Stimulated activated CD8-positive, alpha-beta memory T cell treated with anti-CD3 and anti-CD28 coated beads, Interleukin-15, amount 100 ng/mL, for 4 hours (primary cell): ENCODE measurements at places on chromosomes 5 and 9.

GRCh38 chr5:156170351-156170961 lies 156.5 kb upstream of the SGCD start:
- no peak for DNase-seq

- no peak for DNase-seq
Measured at GRCh38 chr5:94908889-94909480, 290.5 kb downstream of the SLF1 start.

DNA sequence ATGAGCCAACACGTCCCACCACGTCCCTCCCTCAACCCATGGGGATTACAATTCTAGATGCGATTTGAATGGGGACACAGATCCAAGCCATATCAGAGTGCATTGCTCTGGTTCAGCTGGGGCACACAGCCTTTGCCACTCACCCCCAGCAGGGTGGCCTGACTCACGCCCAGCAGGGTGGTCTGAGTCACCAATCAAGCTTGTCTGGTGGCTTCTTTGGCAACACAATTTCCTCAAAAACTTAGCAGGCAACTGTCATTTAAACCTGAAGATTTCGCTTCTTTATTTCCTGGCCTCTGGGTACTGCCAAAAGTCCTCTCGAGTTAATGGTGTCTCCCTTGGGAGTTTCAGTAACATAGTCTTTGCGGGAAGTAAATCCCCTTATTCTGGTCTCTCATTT lies 16.3 kb upstream of the SEMA5A start:
- no peak for DNase-seq

DNA sequence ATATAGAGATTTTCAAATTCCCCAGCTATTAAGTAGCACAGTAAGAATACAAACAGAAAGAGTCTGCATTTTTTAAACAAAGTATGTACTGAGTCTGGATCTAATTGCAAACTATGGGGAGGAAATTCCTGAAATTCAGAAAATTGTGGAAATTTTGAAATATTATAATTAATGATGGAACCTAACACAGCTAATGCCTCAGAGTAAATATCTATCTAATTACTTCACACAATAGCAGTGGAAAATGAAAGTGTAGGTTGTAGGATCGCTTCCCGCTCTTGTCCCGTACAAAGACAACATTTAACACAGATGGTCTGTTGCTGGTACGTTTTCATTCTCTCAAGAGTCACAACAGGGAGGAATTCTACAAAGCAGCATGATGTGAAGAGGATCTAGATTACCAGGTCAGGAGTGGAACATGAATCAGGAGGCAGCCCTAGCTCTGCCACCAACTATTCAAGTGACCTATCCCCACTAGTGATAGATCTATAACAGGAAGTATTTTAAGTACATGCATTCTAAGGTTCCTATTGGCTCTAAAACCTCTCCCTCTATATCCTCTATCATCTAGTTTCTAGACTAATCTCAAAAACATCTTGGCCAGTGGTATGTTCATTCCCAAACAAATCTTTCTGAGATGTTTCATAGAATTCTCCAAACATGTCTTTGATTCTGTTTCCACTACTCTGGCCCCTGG lies 58.9 kb upstream of the GRAMD2B start:
- DNase-seq = no peak

DNA sequence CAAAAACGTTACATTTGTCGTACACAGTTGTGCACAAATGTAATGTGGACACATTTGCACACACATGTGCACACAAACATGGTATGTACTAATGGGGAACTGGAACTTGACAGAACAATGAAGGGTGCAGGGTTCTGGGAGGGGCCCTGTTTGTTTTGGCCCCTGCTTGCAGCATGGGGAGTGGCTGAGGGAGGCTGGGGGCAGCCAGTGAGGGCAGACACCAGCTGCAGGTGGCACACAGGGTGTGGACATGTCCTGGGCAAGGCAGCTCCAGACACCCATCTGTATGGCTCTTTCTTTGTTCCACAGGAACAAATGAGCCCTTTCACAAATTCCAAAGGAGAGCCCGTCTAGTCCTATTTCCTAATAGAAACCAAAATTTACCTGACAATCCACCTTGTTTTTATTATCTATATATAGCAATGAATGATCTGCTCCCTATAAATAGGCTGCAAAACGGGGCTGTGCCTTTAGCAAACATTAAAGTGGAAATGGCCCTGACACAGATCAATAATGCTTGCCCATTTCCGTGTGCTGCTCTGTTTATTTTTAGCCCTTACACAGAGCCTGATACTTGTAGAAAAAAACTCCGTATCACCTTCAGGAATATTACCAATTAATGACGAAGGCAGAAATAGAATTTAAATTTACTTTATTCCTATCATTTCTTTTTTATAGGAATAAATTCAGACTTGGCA lies 26.4 kb downstream of the MARCHF3 start:
- DNase-seq = no peak

DNA sequence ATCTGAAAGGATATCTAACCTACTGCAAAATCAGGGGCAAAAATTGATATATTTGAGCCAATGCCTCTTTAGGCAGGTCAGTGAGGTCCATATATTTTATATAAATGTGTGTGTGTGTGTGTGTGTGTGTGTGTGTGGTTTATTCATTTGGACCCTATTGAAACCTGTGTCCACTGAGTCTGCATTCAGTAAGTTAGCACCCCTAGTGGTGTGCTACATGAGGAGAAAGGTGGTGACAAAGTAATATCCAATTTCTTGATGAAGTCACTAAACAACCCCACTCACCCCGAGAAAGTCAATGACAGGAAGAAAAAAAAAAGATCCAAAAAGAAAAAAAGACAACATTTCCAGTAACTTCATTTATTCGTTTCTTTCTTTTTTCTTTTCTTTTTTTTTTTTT lies 4.1 kb downstream of the FBXW11 start:
- DNase-seq = no peak

GRCh38 chr5:126062398-126063221 lies 360.6 kb upstream of the GRAMD2B start:
- DNase-seq = no peak

GRCh38 chr5:55847837-55848236 lies 3.3 kb upstream of the IL31RA start:
- DNase-seq = no peak

GRCh38 chr5:16812448-16812847 lies 123.6 kb downstream of the MYO10 start:
- no peak for DNase-seq

DNA sequence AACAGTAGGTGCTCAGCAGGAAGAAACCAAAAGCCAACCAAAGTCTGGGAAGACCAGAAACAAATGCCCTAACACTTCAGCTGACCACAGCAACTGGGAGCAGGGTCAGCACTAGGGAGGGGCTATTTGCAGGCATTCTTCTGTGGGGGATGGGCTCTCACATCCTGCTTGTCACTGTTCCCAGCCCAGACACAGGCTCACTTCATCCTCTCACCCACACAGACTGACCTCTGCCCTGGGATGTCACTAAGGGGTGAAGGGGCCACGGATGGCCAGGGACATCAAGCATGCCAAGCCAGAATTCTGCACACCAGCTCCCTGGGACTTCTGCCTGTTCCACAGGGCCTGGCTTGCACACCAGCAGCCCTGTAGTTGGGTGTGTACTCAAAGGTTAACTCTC lies 28.7 kb downstream of the GFRA3 start:
- no peak for DNase-seq

GRCh38 chr5:151480384-151481293 lies 33.2 kb downstream of the SLC36A1 start:
- no peak for DNase-seq

DNA sequence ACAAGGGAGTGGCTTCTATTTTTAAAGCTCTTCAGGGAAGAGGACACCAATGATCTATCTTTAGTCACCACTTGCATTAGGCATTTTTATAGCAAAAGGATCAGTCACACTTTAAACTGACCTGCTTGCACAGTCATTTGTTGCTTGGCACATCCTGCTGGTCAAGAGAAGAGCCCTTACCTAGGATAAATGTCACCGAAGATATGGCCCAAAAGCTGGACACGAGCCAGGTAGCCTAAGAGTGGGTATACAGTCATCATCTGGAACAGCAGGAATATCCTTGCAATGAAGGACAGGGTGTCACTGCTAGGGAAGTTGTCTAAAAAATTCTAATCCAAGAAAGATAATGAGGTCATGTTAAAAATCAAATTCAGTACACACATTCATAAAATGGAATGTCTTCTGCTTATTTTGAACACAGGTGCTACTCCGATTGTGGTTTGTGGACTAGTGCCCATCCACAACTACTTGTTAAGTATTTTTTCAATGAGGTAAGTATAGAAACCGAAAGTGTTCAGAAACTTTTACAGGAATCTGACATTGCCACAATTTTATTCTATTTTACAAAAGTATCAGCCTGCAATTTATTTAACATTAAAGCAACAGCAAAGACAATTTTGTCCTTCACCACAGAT lies 78.4 kb downstream of the SLC38A9 start:
- DNase-seq = no peak

GRCh38 chr5:169216866-169217265 lies 84.1 kb downstream of the SLIT3 start:
- no peak for DNase-seq

DNA sequence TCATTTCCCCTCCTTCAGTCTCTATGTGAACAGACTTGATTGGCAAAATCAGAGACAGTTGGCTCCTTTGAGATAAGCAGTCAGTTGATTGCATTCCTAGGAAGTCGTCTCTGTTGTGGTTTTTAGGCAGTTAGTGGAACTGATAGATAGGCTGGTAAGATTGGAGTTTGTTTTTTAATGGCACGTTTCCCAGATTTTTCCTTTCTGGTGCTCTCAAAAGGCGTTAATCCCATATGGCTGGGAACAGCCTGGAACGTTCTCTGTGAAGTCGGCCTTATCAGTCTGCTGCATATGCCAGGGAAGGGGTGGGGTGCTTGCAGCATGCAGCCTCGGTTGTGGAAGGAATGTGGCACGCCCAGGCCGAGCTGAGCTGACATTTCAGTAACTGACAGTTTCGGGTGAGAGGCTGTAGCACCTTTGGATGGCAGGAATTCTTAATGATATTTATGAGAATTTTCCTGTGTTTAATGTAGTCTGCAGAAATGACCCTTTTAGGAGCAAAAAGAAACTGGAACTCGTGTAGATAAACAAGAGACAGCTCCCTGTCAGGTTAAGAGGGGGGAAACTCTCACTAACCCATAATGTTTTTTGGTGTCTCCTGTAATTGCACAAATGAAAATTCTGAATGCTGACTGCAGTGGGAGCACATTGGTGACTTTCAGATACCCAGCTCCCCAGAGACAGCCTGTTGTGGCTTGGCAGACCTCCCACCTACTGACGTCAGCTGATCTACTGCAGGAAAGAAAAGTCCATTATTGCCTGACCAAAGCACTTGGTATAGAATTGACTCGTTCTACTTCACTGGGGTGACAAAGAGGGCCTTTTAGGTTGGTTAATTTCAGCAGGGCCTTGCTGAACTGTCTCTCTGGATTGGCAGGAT lies 6.3 kb downstream of the SPTAN1 start:
- DNase-seq = no peak

GRCh38 chr9:93468763-93469456 lies 15.5 kb upstream of the FAM120AOS start:
- DNase-seq = no peak

- no peak for DNase-seq
Measured at GRCh38 chr9:5543875-5544702, 33.8 kb downstream of the PDCD1LG2 start.

DNA sequence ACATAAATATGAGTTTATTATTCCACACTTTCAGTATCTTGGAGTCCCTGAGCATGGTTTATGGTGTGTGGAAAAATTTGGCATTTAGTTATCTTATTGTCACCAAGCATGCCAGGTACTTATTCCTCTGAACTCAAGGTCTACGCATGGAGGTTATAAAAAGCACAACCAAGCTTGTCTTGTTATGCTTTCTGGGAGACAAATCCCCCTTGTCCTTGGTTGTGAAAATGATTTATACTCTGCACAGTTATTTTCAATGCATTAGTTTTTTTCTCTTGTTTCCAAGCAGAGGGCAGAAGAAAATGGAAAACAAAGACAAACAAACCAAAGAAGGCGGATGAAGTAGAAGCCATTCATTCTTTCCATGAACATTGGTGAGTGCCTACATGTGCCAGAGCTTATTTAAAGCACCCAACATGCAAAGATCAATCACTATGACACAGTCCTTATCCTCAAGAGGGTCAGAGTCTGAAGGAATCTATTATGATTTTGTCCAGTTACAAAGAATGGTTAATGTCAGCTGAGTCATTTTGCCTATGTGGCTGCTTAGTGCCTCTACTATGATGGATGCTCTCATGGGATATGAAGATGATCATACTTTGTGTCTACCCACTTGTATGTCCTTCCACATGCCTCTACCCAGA lies 323.1 kb downstream of the TENT4A start:
- DNase-seq = no peak

DNA sequence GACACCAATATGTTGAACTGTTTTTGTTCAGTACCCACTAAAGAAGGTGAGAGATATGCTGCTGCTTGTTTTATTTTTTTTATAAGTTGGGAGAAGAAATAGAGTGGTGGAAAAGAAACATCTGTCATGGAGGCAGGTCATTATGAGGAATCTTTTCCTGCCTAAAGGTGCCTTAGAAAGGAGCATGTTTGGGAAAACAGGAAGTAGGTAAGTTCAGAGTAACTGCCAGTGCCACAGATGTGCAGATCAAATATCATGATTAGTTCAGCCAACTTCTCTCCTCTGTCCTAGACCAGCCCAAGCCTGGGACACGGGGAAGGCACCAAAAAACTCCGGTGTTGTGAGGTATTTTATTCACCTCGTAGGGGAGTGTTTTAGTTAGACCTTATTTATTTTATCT lies 144.2 kb downstream of the MAN2A1 start:
- DNase-seq = no peak

GRCh38 chr5:53339962-53340540 lies 140.4 kb upstream of the FST start:
- DNase-seq = no peak

GRCh38 chr9:83996126-83996525 lies 15.5 kb downstream of the RMI1 start:
- DNase-seq = no peak

GRCh38 chr5:154446195-154447088 lies 645 bp downstream of the SAP30L start:
- DNase-seq = no peak

- no peak for DNase-seq
Measured at GRCh38 chr5:138282920-138283742, 8.7 kb upstream of the GFRA3 start.

DNA sequence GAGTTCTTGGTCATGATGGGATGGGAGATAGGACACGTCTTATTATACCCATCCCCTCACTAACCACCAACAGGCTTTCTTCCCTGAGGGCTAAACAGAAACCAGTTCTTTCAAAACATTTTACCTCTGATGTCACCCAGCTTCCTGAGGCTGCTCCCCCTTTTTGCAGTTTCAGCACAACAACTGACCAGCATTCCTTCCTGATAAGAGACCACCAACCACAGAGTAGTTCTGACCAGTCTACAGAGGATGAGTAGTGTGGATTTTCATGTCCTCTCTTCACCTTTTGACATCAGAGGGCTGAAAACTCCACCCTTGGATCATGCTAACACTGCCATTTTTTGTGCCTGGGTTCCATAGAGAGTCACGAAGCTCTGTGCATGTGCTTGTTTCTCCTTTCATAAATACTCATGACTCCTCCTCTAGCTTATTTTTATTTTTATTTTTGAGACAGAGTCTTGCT lies 82.6 kb downstream of the OSTF1 start:
- no peak for DNase-seq

GRCh38 chr9:100674419-100675122 lies 96.7 kb downstream of the CAVIN4 start:
- DNase-seq = no peak
